ENCODE measurements at places on chromosomes 4 and X.

DNA sequence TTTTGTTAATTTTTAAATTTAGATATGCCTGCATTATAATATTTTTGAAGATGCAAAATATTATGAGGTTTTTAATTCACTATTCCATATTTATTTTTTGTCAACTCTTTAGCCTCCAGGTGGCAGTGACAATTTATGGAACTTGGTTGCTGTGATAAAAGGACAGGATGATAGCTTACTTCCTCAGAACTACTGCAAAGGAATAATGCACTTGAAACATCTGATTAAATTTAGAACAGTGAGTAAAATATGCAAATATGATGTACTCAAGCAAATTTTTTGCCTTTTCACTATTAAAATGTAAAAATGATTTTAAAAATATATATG lies 45.1 kb downstream of the SPATA4 start:
- DNase-seq: no peak

DNA sequence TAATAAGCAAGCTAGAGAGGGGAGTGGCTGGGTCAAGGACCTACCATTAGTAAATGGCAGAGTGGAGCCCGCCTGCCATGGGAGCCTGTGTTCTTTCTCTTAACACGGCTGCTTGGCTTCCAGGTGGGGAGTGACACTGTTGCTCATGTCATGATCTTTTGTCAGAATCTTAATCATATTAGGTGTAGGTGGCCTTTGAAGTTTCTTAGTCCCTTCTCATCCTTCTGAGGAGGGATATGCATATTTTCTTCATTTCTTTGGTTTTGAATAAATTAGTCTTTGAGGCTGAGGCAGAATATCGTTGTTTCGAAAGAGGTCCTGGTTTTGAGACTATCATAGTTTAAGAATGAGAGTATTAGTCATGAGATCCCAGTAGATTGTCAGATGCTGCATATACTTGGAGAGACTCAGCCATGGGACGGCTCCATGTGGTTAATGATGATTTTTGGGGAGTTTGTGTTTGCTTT lies 28.9 kb downstream of the SNX25 start:
- DNase-seq: no peak

DNA sequence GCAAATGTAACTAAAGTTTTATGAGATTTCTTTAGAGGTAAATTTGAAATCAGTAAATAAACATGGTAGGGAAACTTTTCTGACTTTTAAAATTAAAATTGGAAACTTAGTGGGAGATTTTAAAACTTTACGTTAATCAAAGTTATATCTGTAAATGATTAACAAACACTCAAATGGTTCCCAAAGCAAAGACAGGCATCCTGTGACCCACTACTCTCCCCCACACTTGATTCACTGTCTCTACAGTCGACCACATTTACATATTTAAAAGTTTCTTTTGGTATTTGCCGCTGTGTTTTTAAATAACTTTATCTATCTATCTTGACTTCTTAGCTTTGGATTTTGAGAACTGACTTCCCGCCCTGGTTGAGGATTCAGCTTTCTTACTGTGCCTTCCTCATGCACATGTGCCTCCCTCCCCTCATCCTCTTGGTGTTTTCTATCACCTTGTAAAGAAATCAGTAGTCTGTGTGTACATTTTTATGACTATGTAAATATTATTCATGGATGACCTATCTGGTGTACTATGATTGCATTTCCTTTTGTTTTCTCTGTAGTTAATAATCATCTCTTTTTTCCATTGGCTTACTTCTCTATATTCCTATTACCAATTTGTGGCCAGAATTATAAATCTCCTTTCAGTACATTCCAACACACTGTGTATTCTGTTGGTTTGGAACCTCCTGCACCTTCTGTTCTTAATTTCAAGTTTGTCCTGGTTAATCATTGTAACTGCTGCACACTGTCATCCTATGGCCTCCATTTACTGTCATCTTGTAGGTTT lies 72.6 kb downstream of the WWC2 start:
- no peak for DNase-seq

DNA sequence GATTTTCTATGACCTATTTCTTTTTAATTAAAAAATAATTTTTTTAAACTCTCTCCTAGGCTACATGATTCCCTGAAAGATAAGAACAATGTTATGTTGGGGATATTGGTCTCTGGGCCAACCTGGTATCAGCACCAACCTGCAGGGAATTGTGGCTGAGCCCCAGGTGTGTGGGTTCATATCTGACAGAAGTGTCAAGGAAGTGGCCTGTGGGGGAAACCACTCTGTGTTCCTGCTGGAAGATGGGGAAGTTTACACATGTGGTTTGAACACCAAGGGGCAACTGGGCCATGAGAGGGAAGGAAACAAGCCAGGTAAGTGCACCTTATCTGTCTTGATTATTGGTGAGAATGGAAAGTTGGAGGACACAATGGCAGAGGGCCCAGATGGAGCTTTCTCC lies 13.5 kb downstream of the HERC3 start:
- no peak for DNase-seq

- no peak for DNase-seq
Observed at GRCh38 chrX:1075156-1075555, 137.3 kb downstream of the CRLF2 start.

DNA sequence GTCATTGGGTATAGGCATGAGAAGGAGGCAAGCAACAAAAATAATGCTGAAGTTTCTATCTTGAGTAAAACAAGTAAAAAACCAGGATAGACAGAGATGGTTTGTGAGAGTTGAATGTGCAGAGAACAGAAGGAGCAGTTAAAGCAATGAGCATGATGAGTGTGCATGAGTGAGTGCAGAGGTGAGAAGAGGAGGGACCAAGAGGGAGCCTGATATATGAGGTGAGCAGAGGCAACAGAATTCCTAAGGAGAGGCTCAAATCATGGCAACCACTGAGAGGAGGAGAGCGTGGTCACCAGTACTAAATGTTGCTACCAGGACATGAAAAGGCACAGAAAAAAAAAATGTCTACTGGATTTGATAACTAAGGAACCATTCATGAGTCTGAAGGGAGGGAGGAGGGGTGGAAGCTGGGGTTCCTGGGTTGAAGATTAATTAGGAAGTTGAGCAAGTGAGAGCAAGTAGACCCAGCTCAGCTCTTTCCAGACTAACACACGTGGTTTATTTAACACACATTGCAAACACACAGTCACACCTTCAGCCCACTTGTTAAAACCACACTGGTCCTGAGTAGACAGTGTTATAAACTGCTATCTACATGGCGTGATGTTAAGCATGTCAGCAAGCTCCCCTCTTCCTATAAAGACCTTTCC lies 69.0 kb upstream of the IQCM start:
- DNase-seq: no peak

GRCh38 chr4:792626-793092 lies 33.3 kb downstream of the CPLX1 start:
- DNase-seq: no peak

DNA sequence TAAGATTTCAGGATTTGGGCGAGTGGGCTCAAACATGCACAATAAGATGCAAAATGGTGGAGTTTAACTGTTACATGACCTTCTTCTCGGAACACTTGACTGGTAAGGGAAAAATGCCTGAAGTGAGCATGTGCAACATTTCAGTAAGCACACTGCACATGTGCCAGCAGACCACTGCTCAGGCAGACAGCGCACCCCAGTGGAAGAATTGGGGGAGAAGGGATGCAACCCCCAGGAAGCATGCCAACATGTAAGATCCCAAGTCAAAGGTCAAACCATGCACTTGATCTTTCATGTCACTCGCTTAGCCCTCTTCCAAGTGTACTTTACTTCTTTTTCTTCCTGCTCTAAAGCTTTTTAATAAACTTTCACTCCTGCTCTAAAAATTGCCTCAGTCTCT lies 256.3 kb downstream of the CENPC start:
- no peak for DNase-seq

DNA sequence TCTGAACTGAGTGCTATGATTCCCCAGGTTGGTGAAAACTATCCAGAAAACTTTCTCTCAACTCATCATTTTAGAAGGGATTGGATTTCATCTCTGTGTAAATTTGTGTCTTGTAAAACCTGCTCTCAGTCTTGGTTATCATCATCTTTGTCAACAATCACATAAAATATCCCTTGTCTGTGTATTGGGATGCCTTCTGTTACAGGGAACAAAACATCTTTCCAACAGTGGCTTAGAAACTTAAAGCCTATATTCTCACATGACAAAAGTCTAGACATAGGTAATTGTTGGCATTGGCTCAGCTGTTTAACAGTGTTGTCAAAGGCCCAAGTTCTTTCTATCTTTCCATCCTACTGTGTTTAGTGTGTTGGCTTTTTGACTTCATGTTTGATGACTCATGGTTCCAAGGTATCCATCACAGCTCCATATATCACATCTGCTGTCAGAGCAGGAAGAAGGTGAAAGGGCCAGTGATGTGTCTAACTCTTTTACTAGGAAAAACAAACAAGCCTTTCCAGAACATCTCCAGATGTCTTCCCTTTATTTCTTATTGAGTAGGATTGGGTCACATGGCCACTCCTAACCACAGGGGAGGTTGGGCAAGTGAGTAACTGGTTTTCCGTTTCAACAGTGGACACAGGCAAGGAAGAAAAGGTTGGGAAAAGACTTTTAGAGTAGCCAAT lies 65.0 kb downstream of the PHEX start:
- no peak for DNase-seq

GRCh38 chr4:139333046-139333445 lies 30.8 kb upstream of the NDUFC1 start:
- DNase-seq: no peak

DNA sequence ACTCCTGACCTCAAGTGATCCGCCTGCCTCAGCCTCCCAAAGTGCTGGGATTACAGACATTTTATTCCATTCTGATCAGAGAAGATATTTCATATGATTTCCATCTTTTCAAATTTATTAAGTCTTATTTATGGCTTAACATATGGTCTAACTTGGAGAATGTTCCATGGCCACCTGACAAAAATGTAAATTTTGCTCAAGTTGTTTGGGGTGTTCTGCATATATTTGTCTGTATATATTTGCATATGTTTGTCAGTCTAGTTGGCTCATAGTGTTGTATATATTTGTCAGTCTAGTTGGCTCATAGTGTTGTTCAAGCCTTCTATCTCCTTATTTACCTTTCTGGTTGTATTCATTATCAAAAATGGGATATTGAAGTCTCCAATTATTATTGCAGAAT lies 16.2 kb upstream of the ATRX start:
- DNase-seq: no peak

- no peak for DNase-seq
Observed at GRCh38 chr4:62709618-62710252, 1509.6 kb downstream of the ADGRL3 start.

GRCh38 chr4:13174001-13174400 lies 310.1 kb downstream of the RAB28 start:
- DNase-seq: no peak

DNA sequence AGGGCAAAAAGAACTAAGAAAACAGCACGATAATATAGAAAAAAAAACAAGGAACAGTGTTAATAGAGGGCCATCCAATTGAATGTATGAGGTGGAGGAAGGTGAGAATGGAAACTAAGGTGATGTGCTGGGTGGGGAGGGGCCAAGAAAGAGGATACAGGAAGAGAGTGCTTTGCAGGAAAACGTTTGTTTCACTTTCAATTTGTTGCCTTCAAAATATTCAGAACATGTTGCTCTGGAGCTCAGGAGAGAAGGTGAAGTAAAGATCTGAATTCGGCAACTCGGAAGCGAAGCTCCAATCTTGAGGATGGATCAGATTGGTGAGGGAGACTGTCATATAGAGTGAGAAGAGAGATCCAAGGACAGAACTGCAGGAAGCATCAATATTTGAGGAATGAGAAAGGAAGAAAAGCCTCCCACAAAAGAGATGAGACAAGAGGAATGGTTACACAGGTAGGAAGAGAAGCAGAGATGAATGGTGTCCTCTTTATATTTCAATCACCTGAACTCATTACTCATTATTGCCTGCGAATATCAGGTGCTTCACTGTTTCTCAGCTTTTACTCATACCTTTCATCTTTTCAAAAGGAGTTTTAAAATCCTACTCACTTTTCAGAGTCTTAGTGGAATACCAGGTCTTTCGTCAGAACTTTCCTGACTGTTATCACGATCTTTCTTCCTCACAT lies 14.7 kb upstream of the SEC24D start:
- no peak for DNase-seq

DNA sequence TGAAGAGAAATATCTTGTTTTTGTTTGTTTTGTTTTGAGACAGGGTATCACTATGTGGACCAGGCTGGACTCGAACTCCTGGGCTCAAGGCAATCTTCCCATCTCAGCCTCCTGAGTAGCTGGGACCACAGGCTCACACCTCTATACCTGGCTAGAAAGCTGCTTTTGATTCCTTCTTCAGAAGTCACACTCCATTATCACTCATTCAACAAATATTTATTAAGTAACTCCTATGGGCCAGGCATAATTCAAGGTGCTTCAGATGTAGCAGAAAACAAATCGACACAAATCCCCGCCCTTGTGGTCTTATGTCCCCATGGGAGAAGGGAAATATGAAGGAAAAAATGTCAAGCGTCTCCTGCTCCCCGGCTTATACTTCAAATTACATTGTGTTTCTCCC lies 72.6 kb upstream of the DHX15 start:
- no peak for DNase-seq

GRCh38 chrX:75278991-75279390 lies 5.1 kb downstream of the UPRT start:
- DNase-seq: no peak
